Stimulated activated naive CD4-positive, alpha-beta T cell treated with Interleukin-2 at 50 U/mL for 16 hours (primary cell): ENCODE measurements at places on chromosomes 7 and 10.

- DNase-seq = no peak
These were observed 76.2 kb upstream of the ICA1 start for GRCh38 chr7:8338206-8338605.

DNA sequence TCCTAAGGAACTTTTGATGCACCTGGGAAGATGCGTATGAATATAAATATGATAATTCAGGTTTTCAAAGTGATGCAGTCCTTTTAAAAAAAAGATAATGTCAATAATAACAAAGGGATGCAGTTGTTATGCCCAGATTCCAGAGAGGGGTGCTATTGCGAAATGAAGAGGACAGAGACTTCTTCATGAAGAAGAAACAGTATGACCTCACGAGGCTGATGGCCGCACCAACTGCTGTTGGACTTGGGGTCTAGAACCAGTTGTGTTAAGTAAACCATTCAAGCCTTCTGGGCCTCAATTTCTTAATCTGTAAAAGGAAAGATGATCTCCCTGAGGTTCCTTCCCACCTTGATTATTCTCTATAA is 55.1 kb downstream of the LYZL2 start:
- no peak for DNase-seq

DNA sequence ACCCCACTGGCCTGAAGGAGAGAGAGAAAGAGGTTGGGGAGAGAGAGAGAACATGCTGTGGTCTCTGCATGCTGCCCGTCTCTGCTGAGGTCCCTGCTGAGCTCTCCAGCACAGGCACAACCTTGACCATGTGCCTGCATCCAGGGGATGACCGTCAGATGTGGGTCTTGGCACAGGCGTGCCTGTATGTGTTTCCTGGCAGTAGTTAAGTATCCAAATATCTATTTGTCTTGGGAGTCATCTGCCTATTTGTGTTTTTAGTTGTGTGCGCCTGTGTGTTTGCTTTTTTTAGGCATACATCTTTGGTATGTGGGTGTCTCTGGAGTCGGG is 1.9 kb upstream of the UNC5B start:
- no peak for DNase-seq

DNA sequence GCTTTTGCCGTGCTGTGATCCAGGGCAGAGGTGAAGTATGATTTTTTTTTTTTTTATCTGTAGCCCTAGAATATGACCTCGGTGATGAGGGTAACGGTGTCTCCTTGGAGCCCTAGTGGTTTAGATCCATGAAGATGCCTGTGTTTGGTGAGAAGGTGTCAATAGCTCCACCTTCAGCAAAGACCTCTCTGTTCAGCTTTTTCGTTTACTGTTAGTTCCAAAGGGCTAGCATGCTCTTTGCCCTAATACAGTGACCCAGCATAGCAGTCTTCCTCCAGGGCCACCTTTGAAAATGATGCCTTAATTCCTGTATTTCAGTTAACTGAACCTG is 746 bp upstream of the MRPS16 start:
- no peak for DNase-seq

DNA sequence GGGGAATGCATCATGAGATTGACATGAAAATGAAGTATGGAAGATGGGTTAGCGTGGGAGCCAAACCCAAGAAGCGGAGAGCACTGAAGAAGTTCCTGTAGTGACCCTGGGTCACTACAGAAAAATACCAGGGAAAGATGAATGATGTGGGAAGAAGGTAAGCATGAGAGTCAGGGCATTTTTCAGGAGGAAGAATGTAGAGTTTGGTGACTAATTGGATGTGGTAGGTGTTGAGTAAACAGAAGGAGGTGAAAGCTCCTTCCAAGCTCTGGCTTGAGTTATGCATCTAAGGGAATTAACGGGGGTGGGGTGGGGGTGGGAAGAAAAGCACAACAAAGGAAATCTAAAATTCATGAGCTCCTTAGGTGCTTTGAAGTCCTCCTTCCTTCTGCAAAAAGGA is 238.1 kb upstream of the AOAH start:
- DNase-seq = no peak

DNA sequence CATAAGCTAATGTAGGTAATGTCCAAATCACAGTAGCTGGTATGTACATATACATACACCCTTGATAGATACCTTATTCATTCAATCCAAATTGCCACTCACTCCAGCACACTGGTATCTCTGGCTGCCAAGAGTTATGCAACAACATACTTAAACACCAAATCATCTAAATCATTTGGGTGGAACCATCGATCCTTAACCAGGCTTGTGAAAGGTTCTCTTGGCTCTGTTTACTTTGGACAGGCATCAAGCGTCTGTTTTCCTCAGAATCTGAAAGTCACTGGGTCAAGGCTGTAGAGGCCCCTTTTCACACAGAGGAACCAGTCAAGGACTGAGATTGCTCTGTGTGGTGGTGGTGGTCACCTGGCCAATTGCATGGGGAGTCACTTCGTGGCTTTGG is 24.6 kb downstream of the JAZF1 start:
- no peak for DNase-seq

DNA sequence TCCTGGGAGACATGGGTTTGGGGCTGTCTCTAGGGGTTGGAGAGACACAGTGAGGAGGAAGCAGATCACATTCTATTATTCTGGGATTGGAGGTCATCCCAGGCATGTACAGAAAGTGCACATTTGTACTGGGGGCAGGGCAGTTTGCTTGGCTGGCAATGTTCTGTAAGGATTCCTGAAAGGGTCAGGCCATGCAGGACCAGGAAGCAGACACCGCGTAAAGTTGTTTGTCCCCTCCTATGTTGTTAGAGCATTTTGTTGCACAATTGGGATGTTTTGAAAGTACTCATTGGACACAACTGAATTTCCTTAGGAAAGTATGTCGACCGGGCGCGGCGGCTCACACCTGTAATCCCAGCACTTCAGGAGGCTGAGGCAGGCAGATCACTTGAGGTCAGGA is 12.5 kb downstream of the LYZL2 start:
- no peak for DNase-seq

DNA sequence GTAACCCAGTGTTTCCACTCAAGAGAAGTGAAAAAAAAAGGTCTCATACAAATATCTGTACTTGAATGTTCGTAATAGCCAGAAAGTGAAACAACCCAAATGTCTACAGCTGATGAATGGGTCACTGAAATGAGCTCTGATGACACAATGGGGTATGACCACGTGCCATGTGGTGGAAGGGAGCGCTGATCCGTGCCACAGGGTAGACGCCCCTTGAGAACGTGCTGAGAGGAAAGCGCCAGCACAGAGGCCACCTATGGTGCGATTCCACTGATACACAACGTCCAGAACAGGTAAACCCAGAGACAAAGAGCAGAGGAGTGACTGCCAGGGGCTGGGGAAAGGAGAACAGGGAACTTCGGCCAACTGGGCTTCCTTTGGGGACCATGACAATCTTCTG is 50.3 kb downstream of the MAD1L1 start:
- no peak for DNase-seq

GRCh38 chr7:133409421-133409820 is 156.5 kb downstream of the EXOC4 start:
- no peak for DNase-seq

GRCh38 chr10:129193148-129193547 is 273.9 kb upstream of the MGMT start:
- DNase-seq = no peak

- peak; percentile 67 for DNase-seq
These were observed 172.6 kb upstream of the TNRC18 start for GRCh38 chr7:5596046-5596895.

DNA sequence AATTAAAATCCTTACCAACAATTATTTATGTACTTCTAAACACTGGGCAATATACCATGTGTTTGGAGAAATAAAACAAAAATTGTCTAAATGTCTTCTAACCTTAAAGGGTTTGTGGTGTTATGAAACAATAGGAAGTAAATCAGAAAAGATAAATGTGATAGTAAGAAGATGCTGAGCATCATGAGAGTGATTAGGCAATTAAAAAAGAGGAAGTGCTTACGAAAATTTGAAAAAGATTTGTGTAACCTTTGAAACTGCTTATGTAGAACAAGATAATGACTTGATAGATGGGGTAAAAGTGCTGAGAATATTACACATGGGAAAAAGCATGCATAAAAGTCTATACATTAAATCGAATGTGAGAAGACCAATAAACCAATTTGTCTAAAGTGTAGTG is 573.4 kb upstream of the CNTNAP2 start:
- DNase-seq = no peak

- DNase-seq = no peak
These were observed 99.4 kb upstream of the PODXL start for GRCh38 chr7:131655866-131656265.

- DNase-seq = peak; percentile 27
These were observed 3.2 kb downstream of the SFMBT2 start for GRCh38 chr10:7407368-7408290.

DNA sequence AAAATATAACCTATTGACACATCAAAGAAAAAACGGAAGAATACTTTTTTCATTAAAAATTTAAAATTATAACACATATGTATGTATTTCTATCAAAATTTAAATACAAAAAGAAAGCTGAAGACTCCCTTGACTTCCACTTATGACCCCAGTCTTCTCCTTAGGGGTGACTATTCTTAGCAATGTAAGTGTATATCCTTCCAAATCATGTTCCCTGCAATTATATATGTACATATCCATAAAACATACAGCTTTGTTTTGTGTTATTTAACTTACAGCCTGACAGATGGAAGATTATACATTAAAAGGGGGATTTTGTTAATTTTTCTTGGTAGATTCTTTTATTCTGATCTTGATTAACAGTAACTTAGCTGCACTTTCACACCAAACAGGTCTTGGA is 9.1 kb downstream of the GLUD1 start:
- no peak for DNase-seq

DNA sequence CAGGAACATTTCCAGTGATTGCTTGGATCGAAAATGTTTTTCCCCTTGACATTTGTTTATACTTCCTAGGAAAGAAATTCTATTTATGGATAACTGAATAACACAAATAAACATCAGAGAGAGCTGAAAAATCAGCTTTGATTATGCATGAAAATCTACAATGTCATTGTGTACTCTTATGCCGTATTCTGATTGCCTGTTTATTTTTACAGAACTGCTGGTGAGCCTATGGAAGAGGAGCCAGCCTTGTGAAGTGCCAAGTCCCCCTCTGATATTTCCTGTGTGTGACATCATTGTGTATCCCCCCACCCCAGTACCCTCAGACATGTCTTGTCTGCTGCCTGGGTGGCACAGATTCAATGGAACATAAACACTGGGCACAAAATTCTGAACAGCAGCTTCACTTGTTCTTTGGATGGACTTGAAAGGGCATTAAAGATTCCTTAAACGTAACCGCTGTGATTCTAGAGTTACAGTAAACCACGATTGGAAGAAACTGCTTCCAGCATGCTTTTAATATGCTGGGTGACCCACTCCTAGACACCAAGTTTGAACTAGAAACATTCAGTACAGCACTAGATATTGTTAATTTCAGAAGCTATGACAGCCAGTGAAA is 121.5 kb downstream of the TWIST1 start:
- DNase-seq = no peak

DNA sequence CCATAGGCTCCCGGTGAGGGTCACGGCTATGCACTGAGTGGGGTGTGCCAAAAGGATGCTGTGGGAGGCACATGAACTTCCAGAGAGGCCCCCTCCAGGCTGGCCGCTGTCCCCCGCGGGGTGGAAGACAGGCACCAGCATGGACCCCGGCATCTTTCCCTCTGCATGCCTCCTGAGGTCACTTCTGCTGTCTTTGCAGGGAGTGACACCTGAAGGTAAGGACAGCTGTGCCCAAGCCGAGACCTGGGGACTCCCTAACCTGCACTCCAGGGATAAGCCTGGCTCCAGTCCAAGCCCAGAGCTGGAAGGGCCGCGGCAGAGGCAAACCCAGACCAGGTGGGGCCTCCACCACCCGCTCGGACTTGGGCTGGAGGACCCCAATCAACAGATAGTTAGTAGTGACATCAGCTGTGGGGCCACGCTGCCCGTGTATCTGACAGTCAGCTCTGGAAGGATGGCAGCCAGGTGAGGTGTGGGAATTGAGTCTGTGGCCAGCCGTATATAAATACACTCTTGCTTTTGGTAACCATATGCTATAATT is 340.7 kb upstream of the MKI67 start:
- no peak for DNase-seq

DNA sequence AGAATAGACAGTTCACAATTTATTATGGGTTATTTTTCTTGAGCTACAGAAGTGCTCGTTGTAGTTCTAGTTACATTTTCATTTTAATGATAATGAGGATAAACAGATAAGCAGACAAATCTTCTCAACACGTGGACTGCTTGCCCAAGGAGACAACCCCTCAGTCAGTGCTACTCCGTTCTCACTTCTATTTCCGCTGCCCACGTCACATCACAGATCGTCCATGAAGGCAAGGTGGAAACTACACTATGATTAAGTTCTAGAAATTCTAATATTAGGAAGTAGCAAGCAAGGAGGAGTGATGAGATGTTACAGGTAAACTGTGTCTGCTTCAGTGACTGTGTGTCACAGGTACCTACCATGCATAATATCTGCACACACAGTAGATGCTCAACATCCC is 210.5 kb downstream of the CHCHD3 start:
- DNase-seq = no peak

GRCh38 chr10:71402005-71402404 is 5.3 kb downstream of the CDH23 start:
- DNase-seq = no peak

DNA sequence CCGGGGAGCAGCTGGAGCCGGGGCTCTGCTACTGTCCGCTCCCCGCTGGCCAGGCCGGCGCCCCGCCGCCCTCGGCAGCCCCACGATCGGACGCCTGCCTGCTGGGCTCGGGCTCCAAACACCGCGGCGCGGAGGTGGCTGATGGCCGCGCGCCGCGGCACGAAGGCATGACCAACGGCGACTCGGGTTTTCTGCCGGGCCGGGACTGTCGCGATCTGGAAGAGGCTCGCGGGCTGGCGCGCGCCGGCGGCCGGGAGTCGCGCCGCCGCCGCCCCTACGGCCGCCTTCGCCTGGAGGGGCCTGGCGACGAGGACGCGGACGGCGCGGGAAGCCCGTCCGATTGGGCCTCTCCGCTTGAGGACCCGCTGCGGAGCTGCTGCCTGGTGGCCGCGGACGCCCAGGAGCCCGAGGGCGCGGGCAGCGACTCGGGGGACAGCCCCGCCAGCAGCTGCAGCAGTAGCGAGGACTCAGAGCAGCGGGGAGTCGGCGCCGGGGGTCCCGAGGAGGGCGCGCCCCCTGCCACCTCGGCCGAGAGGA is 570 bp downstream of the TBC1D12 start:
- no peak for DNase-seq

- DNase-seq = peak; percentile 22
These were observed 48.4 kb downstream of the SHH start for GRCh38 chr7:155763691-155764437.

- DNase-seq = no peak
These were observed 56.2 kb upstream of the PDCD4 start for GRCh38 chr10:110815354-110816004.

- no peak for DNase-seq
These were observed 141.5 kb downstream of the PPP1R17 start for GRCh38 chr7:31828520-31828919.

- no peak for DNase-seq
These were observed 69.8 kb downstream of the MAP3K8 start for GRCh38 chr10:30503700-30504266.

- DNase-seq = no peak
These were observed 167.2 kb downstream of the PRKG1 start for GRCh38 chr10:51241461-51241860.
